D341Med (cell line): ENCODE measurements at places on chromosomes 5 and 9.

DNA sequence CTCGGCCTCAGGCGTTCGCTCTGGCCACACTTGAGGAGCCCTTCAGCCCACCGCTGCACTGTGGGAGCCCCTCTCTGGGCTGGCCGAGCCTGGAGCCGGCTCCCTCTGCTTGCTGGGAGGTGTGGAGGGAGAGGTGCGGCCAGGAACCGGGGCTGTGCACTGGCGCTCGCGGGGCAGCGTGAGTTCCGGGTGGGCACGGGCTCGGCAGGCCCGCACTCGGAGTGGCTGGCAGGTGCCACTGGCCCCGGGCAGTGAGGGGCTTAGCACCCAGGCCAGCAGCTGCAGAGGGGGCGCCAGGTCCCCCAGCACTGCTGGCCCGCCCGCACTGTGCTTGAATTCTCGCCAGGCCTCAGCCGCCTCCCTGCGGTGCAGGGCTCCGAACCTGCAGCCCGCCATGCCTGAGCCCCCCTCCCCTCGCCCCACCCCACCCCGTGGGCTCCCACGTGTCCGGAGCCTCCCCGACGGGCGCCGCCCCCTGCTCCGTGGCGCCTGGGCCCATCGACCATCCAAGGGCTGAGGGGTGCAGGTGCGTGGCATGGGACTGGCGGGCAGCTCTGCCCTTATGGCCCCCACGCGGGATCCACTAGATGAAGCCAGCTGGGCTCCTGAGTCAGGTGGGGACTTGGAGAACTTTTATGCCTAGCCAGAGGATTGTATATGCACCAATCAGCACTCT, 138.2 kb downstream of the PDZD2 start:
- no peak for DNase-seq

GRCh38 chr9:135507104-135508035, 6.9 kb downstream of the MRPS2 start:
- no peak for DNase-seq

- no peak for DNase-seq
These were observed 124.2 kb downstream of the CDH6 start for GRCh38 chr5:31317665-31318064.

DNA sequence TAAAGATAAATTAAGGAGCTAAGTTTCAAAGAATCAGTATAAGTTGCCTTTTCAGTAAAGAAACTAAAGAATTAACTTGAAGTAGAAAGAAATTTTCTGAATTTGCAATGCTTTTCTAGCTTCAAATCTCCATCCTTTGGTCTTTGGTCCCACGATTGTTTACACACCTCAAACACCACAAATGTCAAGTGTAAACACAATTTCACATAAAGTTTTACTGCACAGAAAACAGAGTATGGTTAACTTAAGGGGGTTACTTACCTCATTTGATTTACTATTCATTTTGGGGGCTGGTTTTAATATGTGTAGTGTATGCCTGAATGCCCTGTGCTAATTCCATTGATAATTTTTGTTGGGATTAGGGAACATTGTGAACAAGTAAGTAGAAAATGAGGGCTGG, 4.1 kb downstream of the CDO1 start:
- DNase-seq, result no peak

GRCh38 chr5:40021007-40021406, 596.2 kb upstream of the DAB2 start:
- DNase-seq, result no peak

DNA sequence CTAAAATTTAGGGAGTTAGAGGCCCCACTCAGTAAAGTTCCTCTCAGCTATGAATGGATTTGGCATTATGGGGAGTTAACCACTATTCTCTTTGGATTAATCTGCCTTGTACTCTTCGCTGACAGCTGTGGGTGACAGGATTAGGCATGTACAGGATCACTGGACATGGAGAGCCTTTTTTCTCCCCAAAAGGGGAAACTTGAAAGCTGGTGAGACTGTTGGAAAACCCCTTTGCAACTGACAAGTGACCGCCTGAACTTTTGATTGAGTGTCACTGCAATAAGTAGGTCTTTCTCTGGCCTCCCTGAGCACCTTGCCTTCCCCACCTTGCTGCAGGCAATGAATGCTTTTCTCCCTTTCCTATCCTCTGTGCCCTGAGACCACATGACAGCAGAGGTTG, 68.3 kb downstream of the ERP44 start:
- no peak for DNase-seq

- DNase-seq, result no peak
These were observed 24.6 kb upstream of the APBA1 start for GRCh38 chr9:69696802-69697201.

GRCh38 chr5:90161414-90161813, 248.1 kb downstream of the CETN3 start:
- DNase-seq, result peak; percentile 38

- peak; percentile 51 for DNase-seq
These were observed 15.1 kb downstream of the CFAP77 start for GRCh38 chr9:132424857-132425674.

DNA sequence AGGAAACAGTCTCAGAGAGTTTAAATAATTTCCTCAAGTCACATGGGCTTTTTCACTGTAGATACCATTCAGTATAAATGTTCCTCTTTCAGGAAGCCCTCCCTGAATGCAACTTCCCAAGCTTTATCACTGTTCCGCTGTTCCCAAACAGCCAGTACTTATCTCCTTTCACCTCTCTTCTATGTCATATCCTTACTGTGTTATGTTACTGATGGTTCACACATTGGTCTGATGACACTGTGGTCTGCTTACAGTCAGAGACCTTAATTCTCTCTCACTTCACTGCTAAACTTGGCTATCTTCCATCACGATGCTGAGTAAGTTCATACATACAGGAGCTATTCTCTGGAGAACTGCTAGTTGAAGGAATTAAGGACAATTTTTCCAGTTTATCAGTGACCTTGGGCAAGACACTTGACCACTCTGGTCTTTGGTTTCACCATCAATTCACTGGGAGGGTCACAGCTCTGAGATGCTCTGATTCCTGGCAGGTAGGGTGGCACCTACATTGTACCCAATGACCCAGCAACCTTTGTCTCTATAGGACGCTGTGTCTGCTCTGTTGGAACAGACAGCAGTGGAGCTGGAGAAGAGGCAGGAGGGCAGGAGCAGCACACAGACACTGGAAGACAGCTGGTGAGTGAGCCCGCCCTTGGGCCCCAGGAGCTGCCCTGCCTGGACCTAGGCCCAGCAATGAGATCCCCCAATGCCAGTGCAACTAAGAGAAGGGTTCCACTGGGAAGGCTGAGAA, 42.1 kb upstream of the RARS1 start:
- DNase-seq, result no peak

GRCh38 chr5:82512025-82512424, 233.9 kb upstream of the RPS23 start:
- no peak for DNase-seq

- DNase-seq, result no peak
These were observed 815 bp upstream of the URM1 start for GRCh38 chr9:128370367-128370751.

DNA sequence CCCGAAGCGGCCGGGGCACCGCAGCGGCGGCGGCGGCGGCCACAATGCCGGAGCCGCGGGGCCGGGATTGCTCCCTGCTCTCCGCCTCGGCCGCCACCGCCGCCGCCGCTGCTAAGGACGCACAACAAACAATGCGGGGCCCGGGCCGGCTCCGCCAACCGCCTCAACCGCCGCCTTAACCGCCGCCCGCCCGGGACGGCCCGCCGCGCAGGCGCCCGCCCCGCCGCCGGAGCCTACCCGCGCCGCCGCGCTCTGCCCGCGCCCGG, 254 bp downstream of the STRBP start:
- no peak for DNase-seq

DNA sequence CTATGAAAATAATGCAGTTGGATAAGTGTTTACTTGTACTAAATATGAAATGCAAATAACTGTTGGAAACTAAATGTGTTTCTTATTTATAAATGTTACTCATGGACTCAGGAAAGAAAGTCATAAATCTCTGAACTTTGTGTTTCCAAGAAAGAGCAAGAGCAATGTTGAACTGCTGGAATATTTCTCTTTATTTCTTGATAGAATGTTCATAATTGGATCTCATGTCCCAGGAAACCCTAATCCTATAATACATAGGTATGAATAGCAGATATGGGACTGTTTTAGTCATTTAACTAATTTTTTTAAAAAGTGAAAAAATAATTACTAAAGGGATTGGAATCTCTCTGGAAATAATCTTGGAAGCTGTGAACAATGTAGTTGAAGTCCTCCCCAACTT, 245.0 kb upstream of the ACTBL2 start:
- DNase-seq, result no peak

DNA sequence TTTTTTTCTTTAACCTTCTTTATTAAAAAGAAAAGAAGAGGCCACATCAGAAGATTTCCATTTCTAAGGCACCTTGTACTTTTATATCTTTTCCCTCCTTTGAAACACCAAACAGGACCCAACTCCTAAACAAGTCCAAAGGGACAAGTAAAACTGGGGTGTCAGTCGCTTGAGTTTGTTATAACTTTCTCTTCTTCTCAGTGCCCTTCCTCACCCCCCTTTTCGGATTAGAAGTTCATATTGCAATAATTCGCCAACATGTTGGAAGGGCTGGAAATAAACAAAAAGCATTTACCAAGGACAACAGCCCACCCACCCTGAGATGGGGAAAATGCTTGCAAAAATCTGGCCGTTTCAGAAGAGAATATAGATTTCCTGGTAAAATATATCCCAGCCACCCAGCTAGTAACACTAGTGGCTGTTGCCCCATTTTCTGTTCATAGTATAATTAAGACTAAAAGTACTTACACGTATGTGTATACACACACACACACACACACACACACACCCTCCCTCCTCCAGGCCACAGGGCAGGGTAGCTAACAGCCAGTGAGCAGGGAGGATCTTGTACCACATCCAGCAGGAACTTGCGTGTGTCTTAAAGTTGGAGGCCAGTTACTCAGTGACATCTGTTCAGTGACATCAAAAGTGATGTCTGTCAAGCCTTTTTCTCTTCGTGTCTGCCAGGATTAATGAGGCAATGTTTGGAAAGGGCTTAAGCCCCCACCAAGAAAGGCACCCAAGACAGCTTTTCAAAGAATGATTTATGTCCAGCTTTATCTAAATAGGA, 149.1 kb upstream of the KLF4 start:
- DNase-seq, result no peak

DNA sequence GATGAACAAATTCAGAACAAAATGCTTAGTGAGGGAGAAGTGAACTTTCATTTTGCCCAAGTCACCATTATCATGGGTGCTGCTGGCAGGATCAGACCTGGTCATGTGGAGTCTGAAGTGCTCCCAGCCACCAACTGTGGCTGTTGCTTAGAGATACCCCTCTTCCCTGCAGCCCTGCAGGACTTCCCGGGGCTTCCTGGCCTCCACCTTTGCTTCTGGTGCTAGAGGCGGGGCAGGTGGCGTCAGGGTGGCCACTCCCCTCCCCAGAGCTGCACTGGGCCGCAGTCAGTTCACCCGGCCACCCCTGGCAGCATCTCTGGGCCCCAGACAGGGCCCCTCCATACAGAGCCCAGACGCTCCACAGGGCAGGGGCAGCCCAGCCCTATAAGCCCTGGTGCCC, 30.0 kb upstream of the SLC12A7 start:
- DNase-seq, result no peak

GRCh38 chr9:36551910-36552309, 20.8 kb upstream of the MELK start:
- DNase-seq, result no peak

GRCh38 chr9:88287972-88288371, 100.3 kb upstream of the SPIN1 start:
- no peak for DNase-seq

DNA sequence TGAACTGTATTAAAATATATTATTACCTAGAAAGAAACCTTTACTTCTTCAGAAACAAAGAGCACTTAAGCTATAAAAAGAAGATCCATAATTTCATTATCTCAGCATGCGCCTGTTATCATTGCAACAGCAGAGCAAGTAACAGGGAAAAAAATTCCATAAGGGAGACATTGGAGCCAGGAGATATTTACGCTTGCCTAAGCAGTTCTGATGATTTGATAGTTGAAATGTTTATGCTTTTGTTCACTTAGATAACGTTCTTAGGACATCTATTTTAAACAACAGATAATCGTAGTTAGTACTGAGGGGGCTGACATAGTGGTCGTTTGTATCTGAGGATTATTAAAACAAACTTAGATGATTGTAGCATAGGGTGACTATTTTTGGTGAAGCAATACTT, 252.5 kb downstream of the NNT start:
- no peak for DNase-seq

GRCh38 chr5:76143884-76144283, 60.7 kb downstream of the SV2C start:
- no peak for DNase-seq

GRCh38 chr5:153746440-153746839, 256.0 kb downstream of the GRIA1 start:
- no peak for DNase-seq

- DNase-seq, result no peak
These were observed 63.6 kb downstream of the TMEM174 start for GRCh38 chr5:73236541-73237128.

DNA sequence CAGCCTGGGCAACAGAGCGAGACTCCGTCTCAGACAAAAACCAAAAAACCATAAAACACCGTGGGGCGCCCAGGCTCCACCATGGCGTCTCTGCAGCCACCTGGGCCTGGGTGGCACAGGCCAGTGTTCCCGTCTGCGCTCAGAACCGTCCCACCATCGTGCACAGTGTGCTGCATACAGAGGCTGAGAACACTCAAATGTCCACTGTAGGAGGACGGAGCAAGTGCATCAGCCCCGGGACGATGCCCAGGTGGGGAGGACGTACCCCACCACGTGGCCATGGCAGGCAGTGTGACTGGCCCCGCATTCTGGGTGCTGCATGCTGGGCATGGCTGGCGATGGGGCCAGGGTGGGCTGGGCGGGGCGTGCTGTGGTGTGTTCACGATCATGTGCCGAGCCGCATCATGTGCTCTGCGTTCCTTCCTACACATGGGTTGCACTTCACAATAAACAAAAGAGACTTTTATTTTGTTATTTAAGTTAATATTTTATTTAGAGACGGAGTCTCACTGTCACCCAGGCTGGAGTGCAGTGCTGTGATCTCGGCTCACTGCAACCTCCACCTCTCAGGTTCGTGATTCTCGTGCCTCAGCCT, 37.8 kb downstream of the EXD3 start:
- no peak for DNase-seq

DNA sequence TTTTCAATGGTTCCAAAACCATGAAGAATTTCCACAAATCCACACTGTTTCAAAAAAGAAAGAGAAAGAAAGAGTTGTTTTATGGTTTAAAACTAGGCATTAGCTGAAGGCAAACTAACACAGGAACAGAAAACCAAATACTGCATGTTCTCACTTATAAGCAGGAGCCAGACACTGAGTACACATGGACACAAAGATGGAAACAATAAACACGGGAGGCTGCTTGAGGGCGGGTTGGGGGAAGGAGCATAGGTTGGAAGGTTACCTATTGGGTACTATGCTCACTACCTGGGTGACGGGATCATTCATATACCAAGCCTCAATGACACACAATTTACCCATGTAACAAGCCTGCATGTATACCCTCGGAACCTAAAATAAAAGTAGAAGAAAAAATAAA, 45.0 kb downstream of the SEMA6A start:
- no peak for DNase-seq

- no peak for DNase-seq
These were observed 112.9 kb downstream of the CAMK4 start for GRCh38 chr5:111337133-111337532.
